ENCODE measurements at places on chromosomes 2 and 18. TPM values are rescaled to one million over a fixed set of nuclear protein-coding genes. Genes with fewer than 3 reads are reported as not detected.

HSBP1L1 gene
- 25.7 TPM for total RNA-seq

TDRD15 gene
- not detected for total RNA-seq

GRCh38 chr18:42474577-42474976 is 519.5 kb downstream of the PIK3C3 start:
- no peaks in the 10 kb centered on the region for H3K36me3 ChIP-seq
- H3K27ac ChIP-seq, result no peak overlapping the region
- H3K4me1 ChIP-seq, result no peaks in the 10 kb centered on the region
- H3K27me3 ChIP-seq, result no peaks in the 10 kb centered on the region
- DNase-seq, result no peak
- no peak overlapping the region for H3K4me3 ChIP-seq

DNA sequence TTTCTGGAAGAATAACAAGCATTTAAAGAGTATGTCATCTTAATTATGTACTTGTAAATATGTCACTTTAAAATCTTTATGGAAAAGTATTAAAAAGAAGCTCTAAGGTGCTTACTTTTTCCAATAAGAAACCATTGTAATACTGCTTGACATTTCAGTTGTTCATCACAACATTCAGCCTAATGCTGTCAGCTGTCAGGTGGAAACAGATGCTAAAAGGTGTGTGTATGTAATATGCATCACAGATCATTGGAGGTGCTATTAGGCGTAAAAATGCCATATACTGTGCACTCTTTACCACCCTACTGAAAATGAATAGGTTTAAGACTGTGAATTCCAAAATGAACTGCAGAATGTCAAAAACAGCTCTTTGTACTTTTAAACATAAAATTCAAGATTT is 40.3 kb downstream of the METTL8 start:
- H3K27ac ChIP-seq, result no peak overlapping the region
- no peaks in the 10 kb centered on the region for H3K4me1 ChIP-seq
- H3K4me3 ChIP-seq, result no peak overlapping the region
- DNase-seq, result no peak

DNA sequence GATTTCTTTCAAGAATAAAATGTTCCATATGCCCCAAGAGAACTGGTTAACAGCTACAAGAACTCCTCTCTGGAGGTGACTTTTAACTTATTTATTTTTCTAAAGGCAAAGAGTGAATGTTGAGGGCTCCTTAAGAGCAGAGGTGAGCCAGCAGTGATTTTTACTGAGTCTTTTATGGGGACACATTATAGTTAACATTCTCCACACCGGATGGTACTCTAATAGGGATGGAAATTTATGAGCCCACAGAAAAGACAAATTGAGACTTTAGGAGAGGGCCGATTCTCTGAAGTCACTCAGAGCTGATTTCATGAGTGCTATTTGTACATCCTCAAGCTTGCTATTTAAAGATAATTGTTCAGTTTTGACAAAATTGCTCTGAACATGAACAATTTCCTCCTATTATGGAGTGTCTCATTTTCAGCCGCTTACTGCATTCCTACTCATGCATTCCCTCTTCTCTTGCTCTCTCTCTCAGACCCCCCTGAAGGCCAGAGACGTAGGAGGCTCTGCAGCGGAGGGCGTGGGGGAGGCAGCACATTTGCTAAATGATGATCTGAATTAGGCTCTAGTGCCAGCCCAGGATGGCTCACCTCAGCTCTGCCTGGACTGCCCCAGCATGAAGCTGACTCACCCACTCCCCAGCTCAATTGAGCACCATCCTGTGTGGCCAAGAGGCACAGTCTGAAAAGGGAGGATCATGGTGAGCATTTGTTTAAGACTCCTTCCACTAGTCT is 5.9 kb upstream of the RPL37A start:
- H3K4me1 ChIP-seq, result no peaks in the 10 kb centered on the region
- H3K36me3 ChIP-seq, result no peaks in the 10 kb centered on the region
- H3K4me3 ChIP-seq, result no peak overlapping the region
- H3K27me3 ChIP-seq, result no peaks in the 10 kb centered on the region
